NCI-H2081 treated with DMSO at 0.1 percent for 48 hours (cell line): ENCODE measurements at places on chromosomes 7 and 10.

GRCh38 chr7:75819711-75820110 is 6.1 kb upstream of the CCL24 start:
- DNase-seq = no peak

GRCh38 chr7:90384433-90384832 is 18.8 kb upstream of the CLDN12 start:
- no peak for DNase-seq

DNA sequence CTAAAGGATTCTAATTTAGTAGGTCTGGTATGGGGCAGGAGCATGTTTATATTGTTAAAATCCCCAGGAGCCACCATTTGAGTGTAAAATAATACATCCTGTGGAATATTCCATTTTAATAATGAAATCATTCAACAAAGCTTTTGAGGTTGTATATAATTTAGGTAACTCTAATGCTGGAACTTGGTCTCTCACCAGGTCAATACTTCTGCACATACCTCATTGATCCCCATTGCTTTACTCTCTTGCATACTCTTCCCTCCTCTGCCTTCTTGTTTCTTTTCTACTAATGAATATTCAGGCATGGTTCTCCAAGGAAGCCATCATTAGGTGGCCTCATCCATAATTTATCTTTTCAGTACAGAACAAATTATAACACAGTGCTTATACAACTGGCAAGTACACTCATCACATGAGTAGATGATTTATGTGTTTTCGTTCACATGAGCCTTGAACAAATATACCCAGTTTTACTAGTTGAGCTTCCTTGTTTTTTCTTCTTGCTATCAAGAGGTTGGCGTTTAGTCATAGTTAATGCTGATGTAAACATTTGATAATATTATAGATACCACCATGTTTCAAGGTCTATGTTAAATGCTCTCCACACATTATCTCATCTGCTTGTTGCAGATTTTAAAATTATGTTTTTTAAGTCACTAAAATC is 7.2 kb downstream of the PALS2 start:
- no peak for DNase-seq

- DNase-seq = no peak
These were observed 149.0 kb downstream of the ARHGAP21 start for GRCh38 chr10:24574578-24575155.

GRCh38 chr7:28318101-28318762 is 94.1 kb upstream of the CREB5 start:
- DNase-seq = no peak

DNA sequence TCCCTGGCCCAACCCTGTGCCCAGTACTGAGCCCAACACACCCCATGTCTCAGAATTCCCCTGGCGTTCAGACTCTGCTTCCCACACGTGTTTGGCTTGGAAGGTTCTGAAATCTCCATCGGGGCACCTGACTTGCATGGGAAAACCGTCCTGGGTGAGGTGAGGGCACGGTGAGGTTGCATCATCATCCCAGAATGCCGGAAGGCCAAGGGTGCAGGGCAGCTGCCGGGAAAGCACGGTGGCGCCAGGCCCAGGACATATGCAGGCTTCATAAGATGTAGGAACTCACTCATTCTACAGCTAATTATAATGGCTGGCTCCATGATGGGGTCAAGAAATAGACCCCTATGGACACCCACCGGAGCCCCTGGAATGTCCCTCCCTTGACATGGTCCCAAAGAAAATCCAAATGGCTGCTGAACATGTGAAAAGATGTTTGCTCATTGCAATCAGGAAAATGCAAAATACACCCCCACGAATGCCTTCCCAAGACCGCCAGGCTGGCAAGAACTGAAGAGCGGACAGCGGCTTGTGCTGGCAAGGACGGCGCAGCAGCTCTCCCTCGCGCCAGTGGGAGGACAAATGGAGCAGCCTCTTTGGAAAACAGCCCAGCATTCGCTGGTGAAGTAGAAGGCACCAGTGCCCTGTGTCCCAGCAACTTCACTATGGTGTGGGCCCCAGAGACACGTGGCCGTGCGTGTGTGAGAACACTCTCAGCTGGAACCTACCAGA is 2.3 kb downstream of the KNDC1 start:
- no peak for DNase-seq

DNA sequence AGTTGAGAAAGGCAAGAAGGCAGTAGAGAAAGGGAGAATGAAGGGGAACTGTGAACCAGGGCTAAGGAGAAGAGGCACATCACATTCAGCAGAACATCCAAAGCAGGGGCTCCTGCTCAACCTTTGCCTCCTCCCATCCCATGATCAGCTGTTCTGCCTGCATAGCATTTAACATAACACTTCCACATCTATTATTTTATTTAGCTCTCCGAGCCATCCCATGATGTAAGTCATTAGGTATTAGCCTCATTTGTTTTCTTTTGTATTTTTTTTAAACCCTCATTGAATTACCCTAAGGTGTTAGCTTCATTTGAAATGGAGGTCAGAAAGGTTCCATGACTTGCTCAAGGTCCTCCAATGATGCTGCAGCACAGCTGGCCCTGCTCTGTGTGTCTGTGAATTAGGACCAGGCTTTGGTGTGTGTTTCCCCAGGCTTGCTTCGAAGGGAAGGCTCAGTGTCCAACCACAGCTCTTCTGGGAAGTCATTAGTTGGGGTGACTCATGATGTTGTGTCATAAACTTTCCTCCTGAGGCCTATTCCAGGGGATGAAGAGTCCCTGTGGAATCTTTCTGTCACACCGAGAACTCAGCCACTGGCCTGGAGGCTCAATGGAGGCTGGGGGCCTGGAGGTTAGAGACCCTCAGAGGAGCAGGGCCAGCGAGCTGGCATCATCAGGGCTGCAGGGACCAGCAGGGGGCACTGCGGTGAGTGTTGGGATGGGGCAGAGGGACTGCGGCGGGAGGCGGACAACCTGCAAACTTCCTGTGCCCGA is 16.5 kb downstream of the NPFFR1 start:
- DNase-seq = no peak
